Stimulated activated CD4-positive, alpha-beta T cell treated with anti-CD3 and anti-CD28 coated beads, Interleukin-1b, Interleukin-23, amount 100 ng/mL, for 48 hours (primary cell): ENCODE measurements at places on chromosomes 1 and 21.

DNA sequence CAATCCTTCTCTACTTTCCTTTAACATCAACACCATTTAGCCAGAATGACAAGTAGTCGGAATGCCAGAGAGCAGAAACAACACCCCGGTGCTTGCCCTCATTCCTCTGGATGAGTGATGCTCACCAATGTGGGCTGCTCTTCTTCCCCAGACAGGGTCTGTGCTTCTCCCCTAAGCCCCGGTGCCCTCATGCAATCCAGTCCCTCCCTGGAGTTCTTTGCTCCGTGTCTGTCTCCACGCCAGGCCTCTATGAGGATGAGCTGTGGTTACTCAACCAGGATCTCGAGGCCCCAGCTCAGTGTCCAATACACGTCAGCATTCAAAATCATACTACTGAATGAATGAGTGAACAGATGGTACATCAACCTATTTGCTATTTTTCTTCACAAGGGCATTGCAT, 29.7 kb upstream of the PDE9A start:
- DNase-seq = no peak

DNA sequence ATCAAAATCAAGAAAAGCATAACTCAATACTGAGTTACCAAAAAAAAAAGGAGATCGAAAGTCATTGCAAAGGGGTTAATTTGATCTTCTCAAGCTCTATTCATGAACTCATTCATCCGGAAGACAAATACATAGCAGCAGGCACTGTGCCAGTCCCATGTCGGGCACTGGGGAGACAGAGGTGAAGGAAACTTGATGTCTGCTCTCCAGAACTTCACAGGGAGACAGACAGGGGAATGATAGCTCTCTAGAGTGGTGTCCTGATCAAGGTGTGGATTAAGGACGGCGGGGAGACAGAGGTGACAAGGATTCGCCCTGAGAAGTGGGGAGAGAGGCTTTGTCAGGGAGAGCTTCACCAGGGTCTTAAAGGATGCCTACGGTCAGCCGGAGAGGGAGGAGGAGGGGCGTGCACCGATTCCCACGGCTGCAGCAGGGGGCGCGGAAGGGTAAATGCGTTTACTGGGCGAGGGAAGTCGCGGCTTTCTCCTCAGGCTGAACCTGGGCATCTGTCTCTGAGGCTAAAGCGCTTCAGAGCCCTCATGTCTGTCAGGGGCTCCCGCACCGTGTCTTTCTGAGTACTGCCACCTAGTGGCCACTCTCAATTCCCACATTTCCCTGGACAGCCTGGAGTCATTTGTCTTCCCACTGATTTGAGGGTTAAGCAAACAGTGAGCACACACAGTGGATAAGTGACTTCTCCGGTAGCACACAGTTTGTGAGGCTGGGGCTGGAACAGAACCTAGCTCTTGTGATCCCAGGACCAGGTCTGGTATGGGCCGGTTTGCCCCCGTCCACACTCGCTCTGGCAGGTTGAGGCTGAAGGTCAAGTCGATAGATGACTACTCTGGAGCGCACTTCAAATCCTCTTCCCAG, 152.8 kb downstream of the TENT5C start:
- DNase-seq = peak; percentile 68

DNA sequence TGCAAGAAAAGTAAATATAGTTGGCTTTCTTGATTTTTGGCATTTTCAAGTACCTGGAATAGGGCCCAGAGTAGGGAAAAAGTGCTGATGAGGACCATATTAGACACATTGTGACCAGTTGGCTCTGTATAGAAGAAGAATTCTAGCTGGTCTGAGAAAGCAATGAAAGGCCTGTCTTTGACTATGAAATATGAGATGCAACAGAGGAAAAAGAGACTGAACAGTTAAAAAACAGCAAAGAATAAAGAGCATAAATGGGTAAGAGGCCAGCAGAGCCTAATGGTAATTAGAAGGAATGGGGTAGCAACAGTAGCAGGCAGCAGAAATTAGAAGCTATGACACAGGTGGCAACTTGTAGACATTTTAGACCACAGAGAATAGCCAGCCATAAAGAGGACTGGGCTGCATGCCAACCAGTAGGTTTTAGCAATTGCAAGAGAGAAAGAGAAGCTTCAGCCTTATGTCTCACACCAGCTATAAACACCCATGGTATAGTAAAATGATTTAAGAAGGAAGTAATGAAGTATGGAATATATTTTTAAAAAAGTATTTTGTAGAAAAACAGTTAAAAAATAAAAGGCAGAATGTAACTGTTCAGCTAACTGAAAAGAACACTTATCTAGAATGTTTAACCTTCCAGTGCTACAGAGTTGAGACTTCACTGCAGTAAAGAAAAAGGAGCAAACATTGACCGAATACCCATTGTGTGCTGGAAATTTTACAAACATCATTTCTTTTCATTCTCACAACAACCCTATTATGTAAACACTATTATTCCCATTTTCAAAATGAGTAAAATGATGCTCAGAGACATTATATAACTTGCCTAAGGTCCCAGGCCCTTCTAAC, 114.1 kb downstream of the LHX4 start:
- no peak for DNase-seq

GRCh38 chr1:203645996-203646395, 19.4 kb downstream of the ATP2B4 start:
- DNase-seq = no peak

GRCh38 chr1:62355095-62355494, 35.9 kb upstream of the KANK4 start:
- DNase-seq = no peak

DNA sequence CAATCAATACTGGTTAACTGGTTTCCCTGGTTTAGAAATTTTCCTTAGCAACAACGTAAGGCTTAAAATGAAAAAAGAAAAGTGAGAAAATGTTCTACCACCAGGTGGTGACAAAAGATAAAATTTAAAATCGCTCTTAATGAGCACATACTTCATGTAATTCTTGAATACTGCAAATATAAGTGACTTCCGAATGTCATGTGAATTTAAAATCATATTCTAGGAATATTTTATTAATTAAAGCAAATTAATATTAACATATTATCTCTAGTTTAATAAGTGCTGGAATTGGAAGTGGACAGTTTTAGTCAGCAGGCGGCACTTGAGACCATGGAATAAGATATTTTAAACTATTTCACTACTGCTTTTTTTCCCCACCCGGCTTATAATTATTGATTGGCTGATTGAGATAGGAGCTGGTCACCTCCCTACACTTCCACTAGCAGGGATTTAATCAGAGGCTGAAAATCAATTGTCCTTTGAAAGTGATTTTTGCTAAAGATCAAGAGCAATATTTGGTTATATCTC, 5.0 kb upstream of the ADAMTS1 start:
- no peak for DNase-seq

GRCh38 chr21:45443595-45444181, 38.7 kb downstream of the COL18A1 start:
- no peak for DNase-seq

- no peak for DNase-seq
Measured at GRCh38 chr1:75330624-75331023, 196.4 kb downstream of the LHX8 start.

DNA sequence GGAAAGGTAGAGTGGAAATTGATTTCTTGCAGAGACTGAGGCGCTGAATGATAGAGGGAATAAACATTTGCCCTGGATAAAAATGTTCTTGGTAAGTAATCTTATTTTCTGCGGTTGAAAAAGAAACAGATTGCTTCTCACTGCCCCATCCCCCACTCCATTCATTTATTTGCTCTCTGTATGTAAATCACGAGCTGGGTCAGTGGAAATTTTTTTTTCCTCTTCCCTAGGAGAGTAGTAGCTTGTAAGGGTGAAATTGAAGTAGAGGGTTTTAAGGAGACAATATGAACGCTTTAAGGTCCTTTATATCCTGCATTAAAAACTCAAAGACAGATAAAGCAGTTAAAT, 1.4 kb upstream of the BRINP3 start:
- no peak for DNase-seq

DNA sequence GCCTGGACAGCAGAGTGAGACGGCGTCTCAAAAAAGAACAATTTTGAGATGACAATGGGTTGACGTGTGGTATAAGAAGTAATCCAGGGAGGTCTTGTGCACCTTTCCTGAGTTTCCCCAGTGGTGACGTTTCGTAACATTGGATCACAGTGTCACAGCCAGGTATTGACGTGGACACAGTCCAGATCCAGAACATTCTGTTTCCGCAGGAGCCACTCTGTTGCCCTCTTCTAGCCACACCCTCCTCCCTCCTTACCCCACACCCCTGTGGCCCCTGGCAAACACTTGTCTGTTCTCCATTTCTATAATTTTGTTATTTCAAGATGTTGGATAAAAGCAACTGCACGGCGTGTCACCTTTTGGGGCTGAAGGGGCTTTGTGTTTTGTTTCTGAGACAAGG, 6.5 kb upstream of the TRAPPC10 start:
- DNase-seq = no peak
